Stimulated activated naive CD8-positive, alpha-beta T cell treated with anti-CD3 and anti-CD28 coated beads, Interleukin-15, Interleukin-2, amounts not matched to agents 100 U/mL and 50 U/mL, for 24 hours (primary cell): ENCODE measurements at places on chromosomes 13 and 19.

DNA sequence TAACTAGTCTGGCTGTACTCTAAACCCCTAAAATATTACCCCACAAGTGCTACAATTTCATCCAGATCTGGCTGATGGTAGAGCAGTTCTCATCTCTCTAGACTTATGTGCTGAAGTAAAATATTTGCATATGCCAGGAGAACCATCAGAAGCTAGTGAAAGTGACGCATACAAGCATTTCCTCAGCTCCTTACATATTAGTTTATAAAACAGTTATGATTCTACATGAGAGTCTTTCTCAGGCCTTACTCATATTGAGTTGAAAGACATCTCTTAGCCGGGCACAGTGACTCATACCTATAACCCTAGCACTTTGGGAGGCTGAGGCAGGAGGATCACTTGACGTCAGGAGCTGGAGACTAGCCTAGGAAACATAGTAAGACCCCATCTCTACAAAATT, 15.9 kb upstream of the ZNF30 start:
- DNase-seq = no peak

- no peak for DNase-seq
Measured at GRCh38 chr13:71522941-71523526, 344.0 kb downstream of the DACH1 start.

DNA sequence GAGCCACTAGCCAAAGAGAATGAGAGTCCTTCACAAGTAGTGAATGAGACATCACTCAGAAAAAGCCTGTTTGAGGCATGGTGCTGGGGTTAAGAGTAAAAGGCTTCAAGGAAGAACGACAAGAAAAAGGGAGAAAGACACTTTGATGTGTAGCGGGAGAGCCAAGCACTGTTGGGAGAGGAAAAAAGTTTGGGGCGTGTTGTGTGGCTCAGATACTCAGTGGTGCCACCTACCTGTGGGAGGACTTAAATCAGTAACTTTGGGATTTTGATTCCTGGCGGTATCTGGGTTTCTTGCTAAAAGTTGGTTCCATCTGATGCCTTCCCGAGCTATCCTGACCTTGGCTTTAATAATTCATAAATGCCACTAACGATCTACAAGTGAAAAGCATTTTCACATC, 12.3 kb downstream of the ELSPBP1 start:
- peak; percentile 17 for DNase-seq

GRCh38 chr19:13282486-13283065, 132.4 kb downstream of the IER2 start:
- DNase-seq = no peak

GRCh38 chr19:48419158-48419920, 25.9 kb downstream of the GRIN2D start:
- DNase-seq = peak; percentile 82

DNA sequence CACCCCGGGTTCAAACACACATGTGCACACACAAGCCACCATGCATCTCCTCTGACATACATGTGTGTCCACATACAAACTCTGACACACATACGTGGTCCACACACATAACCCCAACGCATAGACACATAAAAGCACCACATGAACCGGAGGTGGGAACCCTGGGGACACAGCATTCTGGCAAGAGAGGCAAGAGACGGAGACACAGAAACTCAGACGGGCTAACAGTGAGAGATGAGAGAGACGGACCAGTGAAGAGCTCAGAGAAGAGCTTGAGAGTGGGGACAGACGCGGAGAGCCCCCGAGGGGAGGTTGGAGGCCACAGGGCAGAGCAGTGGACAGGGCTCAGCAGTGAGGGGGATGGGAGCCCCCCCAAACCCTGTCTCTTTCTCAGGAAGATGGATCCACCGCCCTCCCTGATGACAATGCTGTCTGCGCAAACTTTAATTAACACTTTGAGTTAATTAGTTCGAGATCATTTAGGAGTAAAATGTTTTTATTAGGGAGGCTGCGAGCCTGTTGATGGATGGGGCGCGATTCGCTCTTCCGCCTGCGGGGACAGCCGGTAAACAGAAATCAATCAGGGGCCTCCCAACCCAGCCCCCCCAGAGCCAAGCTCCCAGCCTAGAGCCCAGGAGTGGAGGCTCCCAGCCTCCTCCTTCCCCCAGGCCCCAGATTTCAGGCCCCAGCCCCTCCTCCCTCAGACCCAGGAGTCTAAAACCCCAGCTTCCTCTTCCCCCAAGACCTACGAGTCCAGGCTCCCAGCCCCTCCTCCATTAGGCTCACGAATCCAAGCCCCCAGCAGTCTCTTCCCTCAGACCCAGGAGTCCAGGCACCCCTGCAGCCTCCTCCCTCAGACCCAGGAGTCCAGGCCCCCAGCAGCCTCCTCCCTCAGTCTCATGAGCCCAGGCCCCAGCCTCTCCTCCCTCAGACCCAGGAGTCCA, 9.5 kb upstream of the ERFL start:
- DNase-seq = no peak

DNA sequence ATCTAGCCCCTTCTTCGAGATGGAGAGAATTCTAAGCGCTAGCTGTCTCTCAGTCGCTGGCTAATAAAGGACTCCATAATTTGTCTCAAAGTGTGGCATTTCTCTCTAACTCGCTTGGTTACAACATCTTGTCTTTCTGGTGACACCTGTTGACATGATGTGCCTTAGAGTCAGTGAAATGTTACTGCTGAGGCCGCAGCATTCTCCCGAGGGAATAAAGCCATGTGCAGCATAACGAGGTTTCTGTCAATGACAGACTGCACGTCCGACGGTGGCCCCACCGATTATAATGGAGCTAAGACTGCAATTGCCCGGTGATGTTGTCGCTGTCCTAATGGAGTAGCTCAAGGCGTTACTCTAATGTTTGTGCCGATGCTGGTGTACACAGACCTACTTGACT, 20.3 kb upstream of the GPR32 start:
- DNase-seq = no peak

DNA sequence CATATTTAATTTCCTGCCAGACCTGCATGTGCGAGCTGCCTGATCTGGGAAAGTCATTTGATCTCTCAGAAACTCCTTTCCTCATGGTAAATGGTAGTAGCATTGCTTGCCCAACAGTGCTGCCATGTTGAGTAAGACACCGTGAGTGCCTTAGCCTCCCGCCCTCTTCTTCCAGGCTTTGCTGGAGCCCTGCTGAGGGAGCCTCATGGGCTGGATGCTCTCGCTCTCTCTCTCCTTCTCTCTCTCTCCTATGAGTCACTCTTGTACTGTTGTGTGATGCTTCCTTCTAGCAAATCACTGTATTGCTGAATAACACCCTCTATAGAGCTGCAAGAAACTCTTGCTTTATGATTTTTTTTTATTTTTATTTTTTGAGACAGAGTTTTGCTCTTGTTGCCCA, 365.5 kb downstream of the UQCRFS1 start:
- DNase-seq = no peak

- DNase-seq = no peak
Measured at GRCh38 chr13:40618581-40619478, 47.6 kb downstream of the FOXO1 start.

GRCh38 chr19:6740589-6741343, 1.3 kb downstream of the TRIP10 start:
- DNase-seq = peak; percentile 47

- no peak for DNase-seq
Measured at GRCh38 chr13:99507054-99507453, 5.8 kb downstream of the TM9SF2 start.

GRCh38 chr13:79121286-79121685, 284.8 kb downstream of the RBM26 start:
- DNase-seq = no peak

GRCh38 chr19:30314056-30314804, 58.0 kb upstream of the ZNF536 start:
- DNase-seq = no peak
